ENCODE measurements at places on chromosomes 4 and X.
A peak's percentile ranks its signal among the peaks of the same experiment; 100 is the strongest.

DNA sequence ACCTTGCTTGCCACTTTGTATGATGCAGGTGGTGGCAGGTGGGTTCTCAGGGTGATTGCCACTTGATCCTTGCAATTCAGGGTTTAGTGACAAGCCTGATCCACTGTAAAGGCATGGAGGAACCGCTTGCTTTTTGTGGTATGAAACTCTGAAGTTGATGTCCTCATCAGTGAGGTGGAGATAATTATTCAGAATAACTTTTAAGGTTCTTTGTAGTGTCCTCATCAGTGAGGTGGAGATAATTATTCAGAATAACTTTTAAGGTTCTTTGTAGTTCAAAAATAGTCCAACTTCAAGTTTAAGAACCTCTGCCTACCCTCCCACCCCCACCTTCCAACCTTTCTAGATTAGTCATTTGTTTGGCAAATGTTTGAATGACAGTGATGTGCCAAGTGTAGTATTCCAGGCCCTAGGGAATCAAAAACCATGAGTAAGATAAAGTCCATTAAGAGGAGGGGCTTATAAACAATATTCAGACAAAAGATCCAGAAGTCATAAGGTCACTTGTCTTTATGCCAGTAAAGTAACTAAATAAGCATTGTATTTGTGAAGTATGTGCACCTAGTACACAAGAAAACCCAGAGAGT, 51.2 kb downstream of the DCUN1D4 start:
- DNase-seq: no peak

DNA sequence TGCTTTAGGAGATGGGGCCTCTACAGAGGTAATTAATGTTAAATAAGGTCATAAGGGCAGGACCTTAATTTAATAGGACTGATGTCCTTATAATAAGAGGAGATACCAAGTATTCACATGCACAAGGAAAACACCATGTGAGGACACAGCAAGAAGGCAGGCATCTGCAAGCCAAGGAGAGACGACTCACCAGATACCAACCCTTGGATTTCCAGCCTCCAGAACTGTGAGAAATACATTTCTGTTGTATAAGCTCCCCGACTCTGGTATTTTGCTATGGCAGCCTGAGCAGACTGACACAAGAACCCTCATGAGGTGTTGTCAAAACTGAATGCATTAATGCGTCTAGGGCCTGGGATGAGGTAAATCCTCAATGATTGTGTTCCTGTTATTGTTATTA, 56.2 kb upstream of the MAPK10 start:
- DNase-seq: no peak

- DNase-seq: no peak
Observed at GRCh38 chr4:85928775-85929591, 430.9 kb downstream of the MAPK10 start.

DNA sequence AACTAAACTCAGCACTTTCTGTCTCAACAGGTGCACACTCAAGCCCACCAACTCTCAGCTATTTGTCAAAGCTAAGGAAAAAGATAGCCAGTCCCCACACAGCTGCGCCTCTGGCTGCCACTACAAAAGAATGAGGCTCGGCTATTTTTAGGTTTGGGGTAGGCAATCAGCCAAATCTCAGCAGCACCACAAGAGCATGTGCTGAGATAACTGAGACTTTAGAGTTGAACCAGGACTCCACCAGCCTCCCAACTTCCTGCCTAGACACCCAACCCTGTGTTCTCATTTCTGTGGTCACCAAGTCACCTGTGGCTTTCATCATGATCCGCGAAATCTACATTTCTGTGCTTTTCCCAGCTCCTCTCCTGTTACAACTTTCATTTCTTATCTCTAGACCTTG, 28.0 kb downstream of the DMD start:
- DNase-seq: no peak

DNA sequence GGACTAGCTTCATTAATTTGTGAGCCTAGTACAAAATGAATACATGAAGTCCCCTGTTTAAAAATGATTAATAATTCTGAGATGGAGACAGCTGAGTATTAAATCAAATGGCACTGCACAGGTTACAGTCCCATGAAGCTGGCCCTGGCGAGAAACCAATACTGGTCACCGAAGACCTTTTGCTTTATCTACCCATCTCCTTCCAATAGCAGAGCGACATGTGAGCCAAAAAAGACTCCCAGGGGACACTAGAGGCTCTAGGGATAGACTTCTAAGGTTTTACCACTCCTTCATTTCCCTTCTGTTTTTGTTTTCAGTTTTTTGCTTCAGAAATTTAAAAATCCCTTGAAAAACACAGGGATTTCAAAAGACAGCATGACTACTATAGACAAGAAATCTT, 97.0 kb upstream of the CCSER1 start:
- DNase-seq: no peak

DNA sequence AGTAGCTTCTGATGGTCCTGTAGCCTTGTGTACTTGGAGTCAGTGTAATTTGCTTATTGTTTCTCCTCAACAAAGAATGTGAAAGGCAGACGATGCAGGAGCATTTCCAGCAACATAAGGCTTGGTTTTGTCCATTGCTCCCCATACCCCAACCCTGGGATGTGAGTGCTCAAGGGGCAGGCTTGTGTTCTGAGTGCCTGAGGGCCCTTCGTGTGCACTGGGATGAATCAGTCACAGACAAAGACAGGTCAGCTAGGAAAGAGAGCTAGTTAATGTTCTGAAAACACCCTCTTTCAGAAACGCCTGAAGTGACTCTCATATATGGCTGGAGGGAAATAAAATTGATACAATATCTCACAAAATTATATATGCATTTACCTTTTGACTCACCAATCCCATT, 59.1 kb downstream of the PRPS1 start:
- no peak for DNase-seq

GRCh38 chr4:39291686-39292085, 74.5 kb downstream of the RFC1 start:
- DNase-seq: no peak

DNA sequence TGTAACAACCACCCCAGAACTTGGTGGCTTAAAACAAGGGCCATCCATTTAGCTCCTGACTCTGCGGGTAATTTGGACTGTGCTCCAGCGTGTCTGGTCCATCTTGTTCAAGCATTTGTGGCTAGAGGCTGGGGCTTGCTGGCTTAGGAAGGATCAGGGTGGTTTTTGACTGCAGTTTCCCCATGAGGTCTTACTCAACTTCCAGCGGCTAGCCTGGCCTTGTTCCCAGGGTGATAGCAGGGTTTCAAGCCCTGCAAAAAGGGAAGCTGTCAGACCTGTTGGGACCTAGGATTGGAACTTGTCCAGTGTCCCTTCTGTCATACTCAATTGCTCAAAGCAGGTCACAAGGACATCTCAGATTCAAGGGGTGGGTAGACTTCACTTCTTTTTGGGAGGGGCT, 205.9 kb downstream of the STIM2 start:
- DNase-seq: peak; percentile 97

DNA sequence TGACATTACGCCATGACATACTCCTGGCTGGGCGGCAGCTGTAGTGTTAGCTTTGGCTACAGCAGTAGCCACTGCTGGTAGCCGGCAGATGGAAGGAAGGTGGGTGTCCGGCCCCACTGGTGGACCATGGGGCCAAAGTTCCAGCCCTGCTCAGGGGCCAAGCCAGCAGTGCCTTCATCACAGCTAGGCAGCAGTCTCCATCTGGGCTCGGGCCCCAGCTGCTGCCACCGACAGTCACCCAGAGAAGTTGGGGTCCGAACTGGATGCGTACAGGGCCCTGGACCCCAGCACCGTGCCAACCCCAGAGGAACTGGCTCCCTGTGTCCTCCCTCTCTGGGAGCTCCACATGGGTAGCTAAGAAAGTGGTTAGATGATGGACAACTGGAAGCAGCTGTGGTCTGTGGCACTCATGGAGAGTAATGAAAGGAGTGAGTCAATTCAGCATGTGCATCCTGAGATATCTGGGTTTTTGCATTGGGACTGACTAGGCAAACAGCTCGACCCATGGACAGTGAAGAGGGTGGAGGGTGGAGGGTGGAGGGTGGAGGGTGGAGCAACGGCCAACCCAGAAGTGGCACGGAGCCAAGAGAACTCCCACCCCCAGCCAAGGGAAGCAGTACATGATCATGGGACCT, 366.6 kb upstream of the GRIA3 start:
- no peak for DNase-seq

DNA sequence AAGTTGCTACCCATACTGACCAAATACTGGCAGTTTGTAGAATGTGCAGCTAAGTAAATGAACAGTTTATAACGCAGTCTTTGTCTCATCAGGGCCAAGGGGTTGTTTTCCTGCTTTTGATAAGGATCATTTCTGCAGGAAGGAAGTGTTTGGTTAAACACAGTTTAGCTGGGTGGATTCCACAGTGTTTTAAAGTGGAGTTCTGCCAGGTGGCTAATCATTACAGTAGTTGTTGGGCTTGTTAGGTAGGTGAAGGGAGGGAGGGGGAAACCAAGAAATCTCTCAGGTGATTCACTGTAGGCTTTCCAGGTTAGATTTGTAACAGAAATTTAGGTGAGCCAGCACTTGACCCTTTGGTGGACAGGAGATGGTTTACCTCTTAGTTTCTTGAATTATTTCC, 58.1 kb downstream of the FNIP2 start:
- DNase-seq: peak; percentile 14

DNA sequence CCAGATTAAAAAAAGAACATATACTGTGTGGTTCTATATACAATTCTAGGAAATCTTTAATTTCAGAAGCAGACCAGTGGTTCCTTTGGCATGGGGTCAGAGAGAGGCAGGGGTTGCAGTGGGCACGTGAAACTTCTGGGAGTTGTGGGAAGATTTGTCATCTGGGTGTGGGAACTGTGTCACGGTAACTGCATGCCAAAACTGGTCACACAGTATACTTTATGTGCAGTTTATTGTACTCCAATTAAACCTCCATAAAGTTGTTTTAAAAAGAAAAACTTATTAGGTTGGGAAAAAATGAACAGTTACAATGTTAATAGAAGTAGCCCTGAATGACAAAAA, 26.7 kb upstream of the STS start:
- no peak for DNase-seq

- DNase-seq: no peak
Observed at GRCh38 chr4:172674811-172675210, 493.8 kb upstream of the GALNT7 start.

- DNase-seq: no peak
Observed at GRCh38 chr4:47837094-47837907, 566 bp downstream of the CORIN start.

DNA sequence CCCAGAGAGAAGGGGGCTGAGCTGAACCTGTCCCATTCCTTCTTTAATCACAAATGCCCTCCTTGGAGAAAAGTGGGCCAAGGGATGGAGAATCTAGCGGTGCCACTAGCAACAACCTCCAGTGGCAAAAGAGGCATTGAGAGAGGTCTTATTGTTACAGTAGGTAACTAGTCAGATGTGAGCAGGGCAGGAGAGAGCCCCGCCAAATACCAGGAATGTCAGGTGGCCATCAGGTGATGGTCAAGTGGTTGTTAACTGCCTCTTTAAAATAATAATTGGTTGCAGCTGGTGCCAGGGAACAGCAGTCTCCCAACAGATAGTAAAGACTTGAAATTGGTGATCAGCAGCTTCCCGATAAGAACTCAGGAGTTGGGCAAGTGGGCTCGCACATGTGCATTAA, 116.1 kb downstream of the EVC2 start:
- no peak for DNase-seq

- no peak for DNase-seq
Observed at GRCh38 chr4:9146967-9147366, 23.2 kb upstream of the FAM90A26 start.

DNA sequence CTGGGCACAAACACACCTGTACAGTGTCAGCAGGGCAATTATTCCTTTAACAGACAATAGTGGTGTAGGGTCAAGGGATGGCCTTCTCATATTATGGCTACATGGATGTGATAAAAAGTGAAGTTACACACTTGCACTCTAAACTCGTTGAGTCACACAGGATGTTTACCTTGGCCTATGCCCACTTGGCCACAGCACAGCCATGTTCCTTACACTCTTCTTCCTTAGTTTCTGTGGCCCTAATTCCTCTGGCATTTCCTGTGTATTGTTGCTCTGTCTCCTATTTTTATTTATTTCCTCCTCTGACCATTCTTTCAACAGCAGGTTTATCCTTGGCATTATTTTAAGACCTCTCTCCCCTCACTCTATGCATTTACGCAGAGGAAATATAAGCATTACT, 86.8 kb upstream of the NPFFR2 start:
- no peak for DNase-seq

GRCh38 chrX:16882702-16883486, 12.7 kb upstream of the RBBP7 start:
- DNase-seq: peak; percentile 33

DNA sequence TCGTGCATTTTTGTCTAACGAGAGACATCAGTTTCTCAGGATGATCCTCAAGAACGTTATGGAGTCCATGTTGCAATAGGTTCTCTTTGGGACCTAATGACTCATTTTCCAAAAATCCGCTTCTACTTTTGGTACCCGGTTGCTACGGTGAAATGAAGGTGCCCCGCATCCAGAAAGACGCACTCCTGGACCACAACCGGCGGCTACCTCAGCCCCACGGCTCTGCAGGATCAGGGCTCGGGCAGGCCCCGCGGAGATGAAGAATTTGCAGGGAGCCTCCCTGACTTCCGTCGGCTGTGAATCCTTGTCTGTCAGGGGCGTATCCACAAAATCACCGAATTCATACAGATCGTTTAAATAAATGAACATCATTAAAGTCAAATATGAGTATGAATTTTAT, 15.6 kb downstream of the GTPBP6 start:
- no peak for DNase-seq

- no peak for DNase-seq
Observed at GRCh38 chrX:30230395-30230794, at the start of gene MAGEB3. TSS of gene MAGEB3 (plus strand) at chrX:30230657. CDS start at chrX:30235925, 5,268 bp downstream.

GRCh38 chrX:138859421-138859820, 147.9 kb upstream of the FGF13 start:
- DNase-seq: no peak

- no peak for DNase-seq
Observed at GRCh38 chrX:130264573-130264972, 4.1 kb downstream of the ZNF280C start.

- DNase-seq: no peak
Observed at GRCh38 chr4:1080961-1081688, 32.2 kb downstream of the RNF212 start.

DNA sequence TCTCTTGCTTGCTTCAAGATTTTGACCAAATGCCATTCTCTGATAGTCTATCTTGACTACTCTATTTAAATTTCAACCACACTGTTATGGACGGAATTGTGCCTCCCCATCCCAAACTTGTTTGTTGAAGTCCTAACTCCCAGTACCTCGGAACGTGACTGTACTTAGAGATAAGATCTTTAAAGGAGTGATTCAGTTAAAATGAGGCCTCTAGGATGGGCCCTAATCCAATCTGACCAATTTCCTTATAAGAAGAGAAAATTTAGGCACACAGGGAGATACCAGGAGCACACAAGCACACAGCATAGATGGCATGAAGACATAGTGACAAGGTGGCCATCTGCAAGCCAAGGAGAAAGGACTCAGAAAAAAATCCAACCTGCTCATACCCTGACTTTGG, 269.9 kb downstream of the KCNIP4 start:
- DNase-seq: no peak

GRCh38 chr4:141609243-141609642, 27.1 kb upstream of the IL15 start:
- no peak for DNase-seq

DNA sequence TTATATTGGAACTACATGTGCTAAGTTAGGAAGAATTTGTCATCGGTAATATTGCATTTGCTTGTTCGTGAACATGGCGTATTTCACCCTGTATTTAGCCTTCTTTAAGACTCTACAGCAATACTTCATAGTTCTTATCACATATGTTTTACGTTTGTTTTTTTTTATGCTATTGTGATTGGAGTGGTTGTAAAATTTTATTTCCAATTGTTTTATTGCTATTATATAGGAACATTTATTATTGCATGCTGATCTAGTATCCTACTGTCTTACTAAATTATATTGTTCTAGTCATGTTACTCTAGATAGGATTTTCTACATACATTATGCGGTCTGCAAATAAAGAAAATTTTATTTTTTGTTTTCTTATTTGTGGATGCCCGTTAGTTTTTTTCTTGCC, 107.4 kb downstream of the KDM6A start:
- DNase-seq: no peak

Data from GF-D8 (cell line).